Activated CD8-positive, alpha-beta memory T cell treated with anti-CD3 and anti-CD28 coated beads for 1 hour (primary cell): ENCODE measurements at places on chromosomes 3 and 15.

DNA sequence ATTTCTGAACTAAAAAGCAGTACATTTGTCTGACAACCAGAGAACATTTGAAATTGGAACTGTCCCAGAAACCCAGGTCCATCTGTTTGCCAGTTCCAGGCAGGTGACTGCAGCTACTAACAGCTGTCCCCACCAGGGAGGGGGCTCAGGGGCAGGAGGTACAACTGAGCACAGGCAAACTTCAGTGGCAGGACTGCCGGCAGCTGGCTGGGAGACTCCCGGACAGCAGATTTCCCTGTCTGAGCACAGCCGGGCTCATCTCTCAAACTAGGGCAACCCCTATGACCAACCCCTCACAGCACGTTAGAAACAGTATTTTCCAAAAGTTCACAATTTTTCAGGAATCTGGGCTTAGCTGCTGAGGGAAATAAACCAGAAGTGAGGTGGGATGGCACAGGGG, 88.8 kb downstream of the MEGF11 start:
- DNase-seq: no peak

DNA sequence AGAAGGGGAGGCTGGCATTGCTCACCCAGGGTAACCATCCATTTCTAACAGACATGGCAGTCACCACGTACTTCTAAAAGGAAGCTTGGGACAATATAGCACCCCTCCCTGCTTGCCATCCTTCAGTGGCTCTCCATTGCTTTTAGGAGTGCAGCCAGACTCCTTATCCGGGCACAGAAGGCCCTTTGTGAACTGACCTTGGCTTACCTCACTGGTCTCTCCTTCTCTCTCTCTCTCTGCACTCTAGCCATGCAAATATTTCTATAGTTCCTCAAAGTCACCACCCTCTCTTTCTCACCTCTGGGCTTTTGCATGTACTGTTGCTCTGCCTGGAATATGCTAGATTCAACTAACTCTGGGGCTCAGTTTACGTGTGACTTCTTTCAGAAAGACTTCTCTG, 301.1 kb downstream of the SHQ1 start:
- DNase-seq: no peak

DNA sequence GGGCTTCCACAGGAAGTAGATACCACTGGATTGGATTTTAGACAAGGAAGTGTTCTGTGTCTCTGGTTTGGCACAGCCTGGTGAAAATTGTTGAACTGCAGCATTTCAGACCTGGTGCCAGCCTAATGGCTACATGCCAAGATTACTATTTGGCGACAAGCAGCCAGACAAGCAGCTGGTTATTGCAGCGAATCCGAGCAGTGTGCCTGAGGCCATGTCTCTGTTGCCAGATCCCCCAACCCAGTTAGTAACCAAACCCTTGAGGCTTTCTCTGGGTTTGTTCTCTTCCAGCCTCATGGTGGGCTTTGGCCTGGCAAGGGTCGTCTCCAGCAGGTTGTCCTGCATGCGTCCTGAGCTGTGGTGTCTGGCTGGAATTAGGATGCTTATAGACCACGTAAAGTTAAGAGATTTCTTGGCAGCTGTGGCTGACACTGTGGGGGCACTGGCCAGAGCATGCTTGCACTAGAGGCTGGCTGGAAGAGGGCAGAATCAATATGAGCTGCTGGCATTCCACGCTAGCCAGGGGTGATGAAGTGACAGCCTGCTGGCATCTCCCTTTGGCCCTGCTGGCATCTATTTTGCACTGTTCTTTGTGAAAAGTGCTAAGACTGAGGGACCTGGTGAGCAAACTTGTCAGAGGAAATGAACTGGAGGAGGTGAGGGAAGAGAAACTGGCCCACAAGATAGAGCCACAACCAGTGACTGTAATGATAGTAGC, 172.6 kb downstream of the RBMS3 start:
- DNase-seq: no peak

GRCh38 chr3:139541532-139542288, 2.2 kb upstream of the RBP1 start:
- no peak for DNase-seq

GRCh38 chr3:147298511-147298982, 107.8 kb downstream of the ZIC4 start:
- no peak for DNase-seq

DNA sequence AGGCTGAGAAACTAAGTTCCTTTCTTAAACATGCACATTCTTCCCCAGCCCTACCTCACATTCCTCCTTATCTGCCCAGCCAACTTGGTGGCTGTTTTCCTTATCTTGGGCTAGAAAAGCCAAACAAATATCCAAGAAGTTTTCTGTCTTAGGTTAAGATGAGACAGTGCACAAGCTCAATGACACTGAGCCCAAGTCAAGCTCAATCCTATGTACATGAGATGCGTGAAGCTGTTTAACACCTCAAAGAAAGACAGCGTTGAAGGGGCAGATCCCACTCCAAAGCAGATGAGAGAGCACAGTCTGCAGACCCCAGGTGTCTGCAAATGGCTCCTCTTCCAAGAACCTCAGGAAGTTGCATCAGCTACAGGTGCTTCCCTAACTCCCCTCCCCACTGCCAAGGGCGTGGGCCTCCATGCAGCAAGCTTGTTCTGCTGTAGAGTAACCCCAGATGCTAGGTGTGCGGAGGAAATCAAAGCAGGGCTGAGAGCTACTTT, 16.6 kb downstream of the LRRC2 start:
- DNase-seq: no peak

GRCh38 chr3:109774108-109774507, 436.8 kb upstream of the DPPA4 start:
- DNase-seq: no peak
